Left forelimb (tissue), 1 donor: ENCODE measurements at places on chromosomes 12 and 14.

DNA sequence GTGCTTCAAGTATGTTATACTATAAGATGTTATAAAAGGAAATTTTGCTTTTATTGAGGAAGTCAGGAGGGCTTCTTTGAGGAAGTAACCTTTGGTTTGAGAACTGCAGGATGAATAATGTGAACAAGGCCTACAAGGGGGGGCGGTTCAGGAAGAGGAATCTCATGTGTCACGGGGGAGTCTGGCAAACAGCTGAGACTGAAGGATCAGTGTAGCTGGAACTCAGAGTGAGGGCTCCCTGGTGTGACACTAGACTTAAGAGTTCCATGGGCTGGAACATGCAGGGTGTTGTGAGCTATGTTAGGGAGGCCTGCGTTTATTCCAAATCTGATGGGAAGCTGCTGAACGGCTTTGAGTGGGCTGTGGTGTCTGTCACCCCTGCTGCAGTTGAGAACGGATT lies 62.3 kb downstream of the UNC79 start:
- no peak for DNase-seq

DNA sequence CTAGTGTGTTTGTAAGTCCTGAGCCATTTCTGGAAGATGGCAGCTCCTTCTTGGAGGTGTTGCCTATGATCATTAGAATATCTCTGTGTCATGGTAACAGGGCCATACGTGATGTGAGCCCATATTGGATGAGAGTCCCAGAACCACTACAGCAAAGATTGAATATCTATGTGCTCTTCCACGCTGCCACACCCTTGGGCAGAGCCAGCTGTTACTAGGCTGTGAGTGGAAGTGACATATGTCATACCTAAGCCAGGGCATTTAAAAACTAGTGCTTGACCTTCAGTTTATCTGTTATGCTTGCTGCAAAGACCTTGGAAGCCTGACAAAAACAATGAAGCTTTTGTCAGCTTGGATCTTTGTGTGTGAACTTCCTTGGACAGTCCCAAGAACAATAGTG lies 495.1 kb upstream of the CCDC196 start:
- no peak for DNase-seq

DNA sequence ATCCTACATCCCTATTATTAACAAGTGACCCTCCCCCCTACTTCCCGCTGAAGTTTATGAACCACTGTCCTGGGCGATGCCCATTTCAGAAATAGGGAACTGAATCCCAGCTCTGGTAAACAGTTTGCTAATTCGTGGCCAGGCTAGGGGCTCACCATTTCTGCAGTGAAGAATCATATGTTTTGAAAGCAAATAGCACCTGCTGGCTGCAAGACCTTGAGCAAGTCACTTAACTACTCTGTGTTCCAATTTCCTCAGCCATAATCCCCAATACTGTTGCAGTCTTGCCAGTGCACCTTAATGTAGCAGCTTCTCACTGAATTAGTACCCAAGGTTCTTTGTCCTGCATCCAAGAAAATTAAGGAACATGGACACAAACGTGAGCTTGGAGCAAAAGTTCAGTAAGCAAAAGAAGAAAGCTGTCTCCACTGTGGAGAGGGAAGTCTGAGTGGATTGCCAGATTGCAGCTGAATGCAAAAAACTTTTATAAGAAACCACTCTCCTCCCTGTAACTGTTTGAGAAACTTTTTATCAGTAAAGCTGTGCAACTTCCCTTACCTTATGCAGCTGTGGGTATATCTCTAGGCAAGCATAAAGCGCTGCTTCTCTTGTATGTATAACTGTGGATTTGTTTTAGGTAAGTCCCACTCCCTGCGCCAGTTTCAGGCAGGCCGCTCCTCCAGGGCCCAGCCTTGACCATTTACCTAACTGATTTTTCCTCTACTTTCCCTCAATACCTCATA lies 824 bp downstream of the OAS1 start:
- no peak for DNase-seq

DNA sequence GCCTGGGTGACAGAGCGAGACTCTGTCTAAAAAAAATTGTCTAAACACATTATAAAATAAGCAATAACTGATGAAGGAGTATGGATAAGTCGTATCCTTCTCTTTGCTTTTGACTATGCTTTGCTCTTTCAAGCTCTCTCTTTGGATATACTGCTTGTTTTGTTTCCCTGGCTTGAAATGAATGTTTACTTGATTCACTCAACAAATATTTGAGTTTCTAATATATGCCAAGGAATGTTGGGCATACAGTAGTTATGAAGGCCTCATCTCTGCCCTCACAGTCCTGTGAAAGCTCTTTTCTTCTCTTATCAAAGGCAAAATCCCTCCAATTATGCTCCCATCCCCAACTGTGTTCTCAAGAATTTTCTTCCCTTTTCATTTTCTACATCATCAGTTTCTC lies 123.5 kb downstream of the PTPRR start:
- DNase-seq, result no peak

GRCh38 chr12:87513536-87514280 lies 515.5 kb downstream of the C12orf50 start:
- DNase-seq, result no peak

- no peak for DNase-seq
These were observed 83.0 kb upstream of the WSCD2 start for GRCh38 chr12:108046135-108046534.

GRCh38 chr12:41189395-41190251 lies 1.5 kb downstream of the PDZRN4 start:
- no peak for DNase-seq

DNA sequence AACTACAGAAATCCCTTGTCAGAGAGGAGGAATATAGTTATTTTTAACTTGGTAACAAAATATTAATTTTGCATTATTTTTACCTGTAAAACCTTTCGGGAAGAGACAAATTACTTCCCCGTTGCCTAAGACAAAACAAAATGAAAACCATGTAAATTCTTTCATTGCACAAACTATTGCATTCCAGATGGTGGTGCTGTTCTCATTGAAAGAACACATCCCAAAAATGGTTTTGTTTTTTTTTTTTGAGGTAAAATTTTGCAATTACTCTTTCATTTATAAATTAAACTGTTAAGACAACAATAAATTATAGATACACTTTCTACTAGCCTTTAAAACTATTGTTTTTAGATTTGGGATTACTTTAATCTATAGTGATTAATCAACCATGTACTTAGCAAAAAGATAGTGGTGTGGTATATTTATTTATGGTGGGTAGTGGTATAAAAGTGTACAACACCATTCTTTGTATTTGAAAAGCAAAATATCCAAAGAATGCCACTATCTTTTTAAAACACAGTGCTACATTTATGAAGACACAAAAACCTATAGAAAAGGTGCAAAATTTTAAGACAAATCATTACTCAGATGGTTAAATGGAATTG lies 115.5 kb downstream of the SLC38A1 start:
- DNase-seq, result no peak

DNA sequence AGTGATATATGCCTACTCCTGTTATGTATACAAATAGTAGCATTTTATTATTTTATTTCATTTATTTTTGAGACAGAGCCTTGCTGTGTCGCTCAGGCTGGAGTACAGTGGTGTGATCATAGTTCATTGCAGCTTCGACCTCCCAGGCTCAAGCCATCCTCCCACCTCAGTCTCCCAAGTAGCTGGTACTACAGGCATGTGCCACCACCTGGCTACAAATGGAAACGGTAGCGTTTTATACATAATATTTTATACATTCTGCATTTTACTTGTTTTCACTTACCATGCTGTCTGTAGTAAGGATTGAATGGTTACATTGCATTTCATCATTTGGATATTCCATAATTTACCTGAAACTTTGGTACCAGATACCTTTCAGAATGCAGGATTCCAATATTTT lies 14.1 kb downstream of the C1R start:
- DNase-seq, result no peak

DNA sequence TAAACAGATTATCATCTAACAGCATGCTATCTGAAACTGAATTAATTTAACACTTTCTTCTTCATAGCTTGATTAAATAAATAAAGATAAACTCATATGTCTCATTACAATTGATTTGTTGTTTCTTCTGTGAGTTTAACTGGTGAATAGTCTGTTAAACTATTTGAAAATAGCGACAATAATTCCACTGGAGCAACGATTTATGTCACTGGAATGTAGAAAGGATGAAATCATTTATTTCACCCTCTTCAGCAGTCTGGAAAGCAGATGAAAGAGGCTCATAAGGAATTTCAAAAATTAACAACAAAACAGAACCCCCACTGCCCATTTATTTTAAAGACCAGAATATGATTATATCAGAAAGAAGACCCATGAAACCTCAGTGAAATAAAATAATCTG lies 1165.1 kb upstream of the USP15 start:
- DNase-seq, result no peak

DNA sequence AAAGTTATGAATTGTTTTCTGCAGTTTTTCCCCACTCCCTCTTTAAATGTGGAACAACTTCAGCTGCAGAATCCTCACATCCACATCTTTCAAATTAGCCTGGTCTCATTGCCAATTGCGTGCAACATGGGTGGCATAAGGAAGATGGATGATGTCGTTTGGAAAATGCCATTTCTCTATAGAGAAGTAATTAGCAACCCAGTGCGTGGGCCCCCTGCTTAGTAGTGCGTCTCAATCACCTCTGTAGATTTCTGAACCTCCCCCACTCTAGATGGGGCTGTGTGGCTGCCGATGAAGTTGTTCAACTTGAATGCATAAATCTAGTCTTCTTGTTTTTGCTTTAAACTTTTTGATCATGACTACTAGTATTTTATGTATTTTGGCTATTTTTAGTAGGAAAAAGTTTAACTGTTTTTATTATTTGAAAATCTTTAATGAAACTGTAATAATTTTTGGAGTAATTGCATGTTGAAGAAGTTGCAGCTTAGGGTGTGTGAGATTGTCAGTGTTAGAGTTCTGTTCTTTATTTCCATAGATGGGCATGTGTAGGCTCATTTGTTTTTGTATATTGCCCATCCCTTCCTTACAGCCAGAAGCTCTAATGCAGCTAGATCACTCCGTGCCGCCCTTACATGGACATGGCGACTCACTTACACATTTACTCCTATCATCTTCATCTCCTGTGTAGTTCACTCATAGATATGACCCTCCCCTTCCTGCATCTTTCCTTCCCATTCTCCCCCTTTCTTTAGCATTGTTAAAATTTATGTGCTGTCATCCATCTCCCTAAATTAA lies 358.2 kb downstream of the DIO2 start:
- DNase-seq, result no peak

GRCh38 chr14:72014486-72014885 lies 82.3 kb downstream of the RGS6 start:
- DNase-seq, result no peak
